Stimulated activated CD8-positive, alpha-beta memory T cell treated with anti-CD3 and anti-CD28 coated beads, Interleukin-15, amount 100 ng/mL, for 24 hours (primary cell): ENCODE measurements at places on chromosomes 2 and 18.

DNA sequence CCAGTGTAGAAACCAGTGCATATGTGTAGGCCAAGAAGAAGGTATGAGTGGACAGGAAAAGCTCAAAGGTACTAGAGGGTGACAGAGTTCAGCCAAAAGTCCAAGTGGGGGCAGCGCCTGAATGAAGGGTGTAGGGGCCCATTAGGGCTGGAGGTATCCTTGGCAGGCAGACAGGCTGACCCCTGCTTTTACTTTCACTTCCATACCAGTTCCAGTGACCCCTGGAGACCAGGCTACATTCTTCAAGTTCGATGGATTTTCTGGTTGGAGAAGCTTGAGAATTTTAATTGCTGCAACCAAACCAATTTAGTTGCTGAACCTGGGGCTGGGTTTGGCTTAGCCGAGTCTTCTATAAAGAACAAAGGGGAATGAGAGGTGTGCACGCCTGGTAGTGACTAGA is 42.3 kb upstream of the MRPL33 start:
- no peak for DNase-seq

- DNase-seq = no peak
Observed at GRCh38 chr2:219916726-219917440, 289.5 kb downstream of the SLC4A3 start.

- no peak for DNase-seq
Observed at GRCh38 chr2:68452158-68452900, 14.8 kb downstream of the FBXO48 start.

- DNase-seq = no peak
Observed at GRCh38 chr2:201909348-201909747, 103.0 kb downstream of the CDK15 start.

GRCh38 chr18:48545757-48546321 is 7.0 kb downstream of the CTIF start:
- no peak for DNase-seq

- DNase-seq = no peak
Observed at GRCh38 chr2:96065381-96065930, 30.7 kb upstream of the GPAT2 start.

GRCh38 chr2:79191081-79191480 is 31.5 kb upstream of the REG3A start:
- DNase-seq = no peak

- no peak for DNase-seq
Observed at GRCh38 chr2:237797253-237797652, 1.3 kb upstream of the RBM44 start.

DNA sequence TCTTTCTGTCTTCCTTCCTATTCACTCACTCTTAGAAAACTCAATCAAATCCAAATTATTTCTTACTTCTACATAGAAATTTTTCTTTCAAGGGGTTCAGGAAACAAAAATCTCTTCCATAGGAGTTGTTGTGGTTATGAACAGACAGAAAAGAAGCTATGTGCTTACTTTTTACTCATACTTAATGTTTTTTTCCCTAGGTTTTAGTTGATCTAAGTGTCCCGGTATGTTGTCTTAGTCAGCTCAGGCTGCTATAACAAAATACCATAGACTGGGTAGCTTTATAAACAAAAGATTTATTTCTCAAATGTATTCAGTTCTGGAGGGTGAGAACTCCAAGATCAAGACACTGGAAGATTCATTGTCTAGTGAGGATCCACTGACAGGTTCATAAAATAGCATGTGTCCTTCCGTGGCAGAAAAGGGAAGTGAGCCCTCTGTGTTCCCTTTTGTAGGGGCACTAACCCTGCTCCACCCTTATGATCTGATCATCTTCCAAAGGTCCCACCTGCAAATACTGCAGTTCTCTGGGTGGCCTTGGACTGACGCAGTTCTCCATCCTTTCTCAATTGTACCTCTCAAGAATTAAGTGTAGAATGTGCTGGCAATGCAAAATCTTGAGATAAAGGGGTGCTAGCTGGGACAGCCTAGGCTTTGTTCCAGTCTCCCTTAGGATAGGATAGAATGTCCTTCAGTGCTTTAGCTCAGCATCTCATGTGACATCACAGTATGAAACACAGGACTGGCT is 14.4 kb upstream of the VRK2 start:
- no peak for DNase-seq

- no peak for DNase-seq
Observed at GRCh38 chr2:236538242-236538641, 31.4 kb upstream of the ACKR3 start.

DNA sequence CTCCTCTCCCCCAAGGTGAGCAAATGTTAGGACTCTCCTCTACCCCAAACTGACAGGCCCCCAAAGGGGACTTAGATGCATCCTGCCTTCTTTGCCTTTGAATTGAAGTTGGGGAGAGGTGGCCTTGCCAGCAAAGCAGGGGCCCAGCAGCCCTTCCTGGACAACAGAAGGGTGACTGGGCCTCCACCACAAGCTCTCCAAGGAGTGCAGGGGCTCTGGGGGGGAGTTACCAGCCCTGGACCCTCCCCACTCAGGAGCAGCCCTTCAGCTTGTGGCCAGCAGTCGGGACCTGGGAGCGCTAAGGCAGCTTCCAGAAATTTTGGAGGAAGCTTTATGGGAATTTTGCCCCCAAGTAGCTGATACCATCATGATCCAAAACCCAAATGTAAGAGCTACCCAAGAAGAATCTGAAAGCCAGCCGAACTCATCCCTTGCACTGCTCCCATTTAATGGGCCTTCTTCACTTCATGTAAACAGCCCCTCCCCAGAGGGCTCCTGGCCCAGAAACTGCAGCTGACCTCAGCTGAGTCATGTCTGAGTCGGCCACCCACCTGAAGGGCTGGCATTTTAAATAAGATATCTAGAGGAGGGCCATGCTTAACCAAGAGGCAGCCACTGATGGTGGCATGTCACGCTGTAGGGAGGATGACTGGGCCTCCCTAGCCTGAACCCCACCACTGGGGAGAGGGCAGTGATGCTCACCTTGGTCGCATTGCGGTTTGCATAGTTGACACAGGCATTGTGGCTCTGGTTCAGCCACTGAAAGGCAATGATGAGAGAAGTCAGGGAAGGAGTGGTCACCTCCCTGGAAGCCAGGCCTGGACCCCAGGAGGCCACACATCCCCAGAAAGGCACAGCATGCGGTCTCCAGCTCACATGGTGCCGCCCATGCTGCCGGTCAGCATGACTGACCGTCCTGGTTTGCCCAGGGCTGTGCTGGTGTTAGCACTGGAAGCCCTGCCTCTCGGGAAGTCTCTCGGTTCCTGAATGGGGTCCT is 71.5 kb downstream of the SFXN5 start:
- no peak for DNase-seq

DNA sequence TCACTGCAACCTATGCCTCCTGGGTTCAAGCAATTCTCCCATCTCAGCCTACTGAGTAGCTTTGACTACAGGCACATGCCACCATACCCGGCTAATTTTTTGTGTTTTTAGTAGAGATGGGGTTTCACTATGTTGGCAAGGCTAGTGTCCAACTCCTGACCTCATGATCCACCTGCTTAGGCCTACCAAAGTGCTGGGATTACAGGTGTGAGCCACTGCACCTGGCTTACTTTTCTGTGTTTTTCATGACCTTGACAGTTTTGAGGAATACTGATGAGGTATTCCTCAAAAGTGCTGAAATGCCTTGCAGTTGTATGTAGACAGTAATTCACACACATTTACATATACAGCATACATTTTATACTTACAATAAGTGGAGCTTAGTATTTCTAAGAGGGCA is 126.1 kb downstream of the PHLPP1 start:
- no peak for DNase-seq

DNA sequence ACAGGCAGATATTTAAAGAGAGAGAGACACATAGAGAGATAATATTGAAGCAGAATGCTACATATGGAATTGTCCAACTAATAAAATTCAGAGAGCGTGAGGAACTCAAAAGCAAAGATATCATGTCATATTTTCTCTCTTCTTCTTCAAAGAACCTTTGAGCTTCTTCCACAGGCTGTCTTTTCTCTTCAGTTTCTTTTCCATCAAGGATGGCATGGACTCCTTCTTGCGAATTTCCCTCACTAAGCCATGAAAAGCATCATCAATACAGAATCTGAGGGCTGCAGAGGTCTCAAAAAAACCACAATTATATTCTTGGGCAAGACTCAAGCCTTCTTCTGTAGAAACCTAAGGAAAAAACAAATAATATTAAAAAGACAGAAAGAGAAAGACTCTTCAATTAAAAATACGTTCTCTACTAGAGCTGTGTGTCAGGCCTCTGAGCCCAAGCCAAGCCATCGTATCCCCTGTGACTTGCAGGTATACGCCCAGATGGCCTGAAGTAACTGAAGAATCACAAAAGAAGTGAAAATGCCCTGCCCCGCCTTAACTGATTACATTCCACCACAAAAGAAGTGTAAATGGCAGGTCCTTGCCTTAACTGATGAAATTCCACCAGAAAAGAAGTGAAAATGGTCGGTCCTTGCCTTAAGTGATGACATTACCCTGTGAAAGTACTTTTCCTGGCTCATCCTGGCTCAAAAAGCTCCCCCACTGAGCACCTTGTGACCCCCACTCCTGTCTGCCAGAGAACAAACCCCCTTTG is 371.9 kb downstream of the RIT2 start:
- DNase-seq = no peak
